ENCODE measurements at places on chromosomes 3 and 15.

DNA sequence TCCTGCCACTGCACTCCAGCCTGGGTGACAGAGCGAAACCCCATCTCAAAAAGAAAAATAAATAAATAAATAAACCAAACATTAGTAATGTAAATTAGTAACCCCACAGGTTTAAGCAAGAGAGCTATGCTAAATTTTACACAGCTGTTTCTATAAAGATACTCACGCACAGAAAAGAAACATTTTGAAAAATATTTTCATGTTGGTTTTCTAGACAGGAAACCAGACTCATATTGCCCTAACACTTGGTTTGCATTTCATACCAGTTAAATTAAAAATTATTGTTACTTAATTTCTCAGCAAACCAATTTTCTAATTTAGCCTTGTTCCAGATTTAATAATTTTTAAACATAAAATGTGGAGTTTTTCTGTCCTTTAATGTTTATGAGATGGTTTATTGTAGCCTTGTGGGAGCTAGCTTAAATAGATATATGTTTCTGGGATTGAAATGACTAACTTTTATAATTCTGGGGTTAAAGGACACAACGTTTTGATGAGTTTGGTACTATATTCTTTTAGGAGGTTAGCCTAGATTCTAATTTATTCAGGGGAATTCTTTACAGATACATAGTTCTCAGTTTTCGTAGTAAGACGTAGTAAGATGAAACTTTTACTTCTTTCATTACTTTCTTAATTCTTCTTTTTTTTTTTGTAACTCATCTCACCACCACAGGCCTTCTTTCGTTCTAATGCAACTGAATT, 42.6 kb upstream of the SLC4A7 start:
- no peak for DNase-seq

- no peak for DNase-seq
These were observed 1.2 kb downstream of the GP5 start for GRCh38 chr3:194397757-194398312.

- DNase-seq = peak; percentile 65
These were observed 14.8 kb upstream of the BUB1B start for GRCh38 chr15:40146037-40146436.

- peak; percentile 87 for DNase-seq
These were observed 183.4 kb upstream of the TOPAZ1 start for GRCh38 chr3:44058022-44058867.

GRCh38 chr3:196193736-196194541, 17.3 kb downstream of the ZDHHC19 start:
- DNase-seq = no peak

- peak; percentile 26 for DNase-seq
These were observed 55.8 kb downstream of the RSRC1 start for GRCh38 chr3:158165730-158166129.
